Pulmonary artery endothelial cell (primary cell): ENCODE measurements at places on chromosomes 12 and 14.

DNA sequence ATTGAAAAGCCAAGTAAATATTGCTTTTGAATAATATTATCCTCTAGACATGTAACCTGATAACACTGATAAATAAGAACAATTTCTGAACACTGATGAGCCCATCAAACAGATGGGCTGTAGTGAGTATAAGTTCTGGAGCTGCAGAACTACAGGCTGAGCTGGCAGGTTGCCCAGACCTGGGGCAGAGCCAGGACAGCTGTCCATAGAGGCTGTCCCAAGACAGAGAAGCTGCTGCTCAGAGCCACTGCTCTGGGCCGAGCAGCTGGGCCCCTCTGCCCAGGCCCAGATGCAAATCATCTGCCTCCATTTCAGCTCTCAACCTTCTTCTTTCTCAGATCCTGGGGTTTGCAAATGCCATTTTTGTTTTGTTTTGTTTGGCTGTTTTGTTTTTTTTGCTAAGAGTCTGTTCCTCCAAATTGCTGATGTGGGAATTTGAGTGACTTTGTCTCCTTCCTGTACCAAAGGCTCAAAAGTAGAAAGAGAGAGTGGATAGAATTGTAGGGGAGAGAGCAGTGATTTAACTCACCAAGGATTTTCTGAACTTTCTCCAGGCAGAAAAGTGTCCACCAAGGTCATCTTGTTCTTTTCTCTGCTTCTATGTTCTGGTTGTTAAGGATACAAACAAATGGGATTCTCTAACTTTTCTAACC, 4.0 kb upstream of the TESPA1 start:
- DNase-seq: no peak

GRCh38 chr12:2345902-2346301, 293.1 kb downstream of the CACNA1C start:
- no peak for DNase-seq

DNA sequence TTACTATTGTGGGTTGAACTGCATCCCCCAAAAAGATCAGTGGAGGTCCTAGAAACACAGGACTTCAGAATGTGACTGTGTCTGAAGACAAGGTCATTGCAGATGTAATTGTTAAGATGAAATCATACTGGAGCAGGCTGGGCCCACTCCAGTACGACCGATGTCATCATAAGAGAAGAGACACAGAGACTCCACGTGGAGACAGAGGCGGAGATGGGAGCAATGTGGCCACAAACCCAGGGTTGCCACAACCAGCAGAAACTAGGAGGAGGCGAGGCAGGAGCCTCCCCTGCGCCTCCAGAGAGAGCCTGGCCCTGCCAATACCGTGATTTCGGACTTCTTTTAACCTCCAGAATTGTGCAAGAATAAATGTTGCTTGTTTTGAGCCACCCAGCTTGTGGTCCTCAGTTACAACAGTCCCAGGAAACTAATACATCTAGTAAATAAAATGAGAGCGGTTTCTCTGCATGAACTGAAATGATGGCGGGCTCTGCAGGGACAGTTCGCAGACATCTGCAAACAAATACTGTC, 25.7 kb upstream of the FZD10 start:
- DNase-seq: no peak

DNA sequence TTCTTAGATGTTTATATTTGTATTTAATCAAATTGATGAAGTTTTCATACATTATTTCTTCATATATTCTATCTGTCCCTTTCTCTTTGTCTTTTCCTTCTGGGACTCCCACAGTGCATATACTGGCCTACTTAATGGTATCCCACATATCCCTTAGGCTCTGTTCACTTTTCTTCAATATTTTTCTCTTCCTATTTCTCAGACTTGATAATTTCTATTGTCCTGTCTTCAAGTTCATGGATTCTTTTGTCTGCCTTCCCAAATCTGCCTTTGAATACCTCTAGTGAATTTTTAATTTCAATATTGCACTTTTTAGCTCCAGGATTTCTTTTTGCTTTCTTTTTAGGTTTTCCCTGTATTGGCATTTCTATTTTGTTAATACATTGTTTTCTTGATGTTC, 33.4 kb downstream of the IFT81 start:
- DNase-seq: no peak

DNA sequence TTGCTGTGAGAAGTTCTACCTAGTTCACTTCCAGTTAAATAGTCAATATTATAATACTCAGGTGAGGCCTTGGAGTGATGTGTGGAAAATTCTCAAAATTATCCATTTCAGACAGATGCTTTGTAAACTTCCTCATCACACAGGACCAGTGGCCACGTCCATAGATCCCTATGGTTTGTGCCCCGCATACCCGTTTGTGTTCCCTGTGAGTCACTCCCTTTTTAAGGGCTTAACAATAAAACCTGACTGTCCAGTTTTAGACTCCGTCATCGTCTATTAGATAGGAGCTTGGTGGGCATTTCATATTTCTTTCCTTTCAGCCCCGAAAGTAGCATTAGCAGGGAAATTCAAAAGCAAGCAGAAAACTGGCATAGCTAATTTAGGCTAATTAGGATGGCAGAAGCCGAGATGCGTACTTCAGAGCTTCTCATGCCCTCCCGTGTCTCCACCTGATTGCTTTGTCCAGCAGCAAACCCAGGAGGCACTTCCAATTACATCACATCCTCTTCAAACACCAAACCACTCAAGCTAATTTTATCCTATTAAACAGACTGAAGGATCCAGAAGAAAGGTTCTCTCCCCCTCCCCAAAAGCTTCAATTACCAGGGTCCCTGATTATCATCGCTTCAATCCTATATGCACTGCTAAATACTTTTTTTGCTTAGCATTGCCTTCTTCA, 186.6 kb upstream of the OTX2 start:
- DNase-seq: no peak

DNA sequence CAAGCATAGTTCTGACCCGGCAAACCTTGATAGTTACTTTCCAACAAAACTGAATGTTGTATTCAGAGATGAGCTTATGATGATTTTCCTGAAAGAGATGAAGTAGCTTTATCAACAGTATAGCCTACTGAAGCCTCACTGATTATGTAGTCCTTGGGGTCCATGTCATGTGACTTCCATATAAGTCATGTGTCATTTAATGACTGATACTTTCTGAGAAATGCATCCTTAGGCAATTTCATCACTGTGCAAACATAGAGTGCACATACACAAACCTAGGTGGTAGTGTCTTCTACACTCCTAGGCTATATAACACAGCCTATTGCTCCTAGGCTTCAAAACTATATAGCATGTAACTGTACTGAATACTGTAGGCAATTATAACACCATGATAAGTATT, 28.5 kb upstream of the TUBA1C start:
- no peak for DNase-seq

- DNase-seq: peak; percentile 44
These were observed 164.6 kb upstream of the HMGA2 start for GRCh38 chr12:65659681-65660080.

GRCh38 chr12:120181991-120182631, 12.4 kb downstream of the GCN1 start:
- DNase-seq: no peak

DNA sequence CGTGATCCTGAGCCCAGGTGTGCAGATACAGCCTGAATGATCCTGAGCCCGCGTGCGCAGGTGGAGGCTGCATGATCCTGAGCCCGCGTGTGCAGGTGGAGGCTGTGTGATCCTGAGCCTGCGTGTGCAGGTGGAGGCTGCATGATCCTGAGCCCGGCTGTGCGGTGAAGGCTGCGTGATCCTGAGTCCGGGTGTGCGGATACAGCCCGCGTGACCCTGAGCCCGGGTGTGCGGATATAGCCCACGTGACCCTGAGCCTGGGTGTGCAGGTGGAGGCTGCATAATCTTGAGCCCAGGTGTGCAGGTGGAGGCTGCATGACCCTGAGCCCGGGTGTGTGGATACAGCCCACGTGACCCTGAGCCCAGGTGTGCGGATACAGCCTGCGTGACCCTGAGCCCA, 20.3 kb downstream of the BRF1 start:
- no peak for DNase-seq

DNA sequence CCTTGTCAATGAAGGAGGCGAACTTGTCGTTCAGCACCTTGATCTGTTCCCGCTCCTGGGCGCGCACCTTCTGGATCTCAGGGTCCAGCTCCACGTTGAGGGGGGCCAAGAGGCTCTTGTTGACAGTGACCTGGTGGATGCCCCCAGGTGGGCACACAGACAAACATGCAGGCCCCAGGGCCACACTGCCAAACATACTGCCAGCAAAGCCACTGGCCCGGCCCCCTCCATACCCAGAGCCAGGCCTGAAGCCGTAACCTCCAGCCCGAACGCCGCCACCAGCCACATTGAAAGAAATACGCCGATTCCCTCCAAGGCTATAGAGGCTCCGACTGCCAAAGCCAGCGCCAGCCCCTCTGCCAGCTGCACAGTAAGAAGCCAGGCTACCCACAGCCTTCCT, 337 bp downstream of the KRT74 start:
- no peak for DNase-seq

DNA sequence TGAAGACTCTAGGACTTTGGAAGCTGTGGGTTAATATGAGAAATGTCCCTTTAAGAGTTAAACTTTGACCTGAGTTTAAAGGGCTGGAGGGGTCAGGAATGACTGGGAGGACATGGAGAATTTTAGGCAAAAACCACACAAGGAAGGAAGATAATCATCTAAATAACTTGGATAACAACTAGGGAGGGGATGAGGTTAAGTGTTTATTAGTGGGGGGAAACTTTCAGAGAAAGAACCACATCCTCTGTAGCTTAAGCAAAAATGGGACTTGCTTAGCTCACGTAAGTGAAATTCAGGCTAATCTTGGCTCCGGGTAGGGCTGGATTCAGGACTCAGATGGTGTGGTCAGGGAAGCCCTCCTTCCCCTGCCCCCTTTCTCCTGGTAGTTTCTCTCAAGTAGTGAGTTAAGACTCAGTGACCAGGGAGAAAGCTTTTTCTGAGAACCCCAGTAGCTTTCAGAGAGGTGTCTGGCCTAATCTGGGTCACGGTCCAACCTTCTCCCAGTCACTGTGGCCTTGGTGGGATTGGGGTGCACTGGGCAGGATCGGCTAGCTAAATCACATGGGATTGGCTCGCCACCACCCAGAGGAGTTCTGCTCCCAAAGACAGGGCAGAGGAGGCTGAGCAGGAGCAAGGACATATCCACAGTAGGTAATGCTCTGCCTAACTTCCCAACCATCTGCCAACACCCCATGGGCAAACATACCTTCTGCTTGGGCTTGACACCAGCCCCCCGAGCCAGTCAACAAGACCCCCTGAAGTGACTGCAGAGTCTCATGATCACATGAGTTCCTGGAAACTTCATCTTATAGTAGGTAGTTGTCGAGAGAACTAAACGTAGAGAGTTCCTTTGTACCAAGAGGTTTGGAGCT, 52.8 kb downstream of the ARF6 start:
- DNase-seq: no peak

DNA sequence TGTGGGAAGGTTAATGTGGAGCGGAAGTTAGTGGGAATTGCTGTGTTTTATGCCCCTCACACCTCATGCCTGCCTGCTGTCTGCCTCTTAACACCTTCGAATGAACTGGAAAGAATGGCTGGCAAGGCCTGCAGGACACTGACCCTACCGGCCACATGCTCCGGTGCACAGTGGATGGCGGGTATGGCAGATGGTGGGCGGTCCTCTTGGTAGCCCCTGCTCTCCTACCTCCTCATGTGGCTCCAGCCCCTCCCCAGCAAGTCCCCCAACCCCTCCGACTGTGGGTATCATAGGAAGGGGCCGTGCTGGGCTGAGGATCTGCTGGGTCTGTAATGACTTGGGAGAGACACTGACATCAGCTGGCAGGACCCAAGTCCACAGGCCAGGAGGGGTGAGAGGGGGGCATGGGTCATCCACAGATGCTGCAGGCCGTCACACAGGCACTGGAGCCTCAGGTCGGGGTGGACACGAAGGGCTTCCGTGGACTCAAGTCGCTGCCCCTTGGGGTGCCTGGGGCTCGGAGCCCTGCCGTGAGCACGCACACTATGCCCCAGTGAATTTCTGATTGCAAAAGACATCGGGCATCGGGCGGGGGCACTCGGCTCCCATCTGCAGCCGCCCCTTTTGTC, 77.4 kb downstream of the KIF26A start:
- DNase-seq: no peak

- DNase-seq: no peak
These were observed 49.9 kb downstream of the FUT8 start for GRCh38 chr14:65462411-65462810.

- no peak for DNase-seq
These were observed 178.9 kb upstream of the DYRK2 start for GRCh38 chr12:67469666-67470065.

GRCh38 chr14:106459971-106460730, 933.8 kb downstream of the TMEM121 start:
- no peak for DNase-seq

DNA sequence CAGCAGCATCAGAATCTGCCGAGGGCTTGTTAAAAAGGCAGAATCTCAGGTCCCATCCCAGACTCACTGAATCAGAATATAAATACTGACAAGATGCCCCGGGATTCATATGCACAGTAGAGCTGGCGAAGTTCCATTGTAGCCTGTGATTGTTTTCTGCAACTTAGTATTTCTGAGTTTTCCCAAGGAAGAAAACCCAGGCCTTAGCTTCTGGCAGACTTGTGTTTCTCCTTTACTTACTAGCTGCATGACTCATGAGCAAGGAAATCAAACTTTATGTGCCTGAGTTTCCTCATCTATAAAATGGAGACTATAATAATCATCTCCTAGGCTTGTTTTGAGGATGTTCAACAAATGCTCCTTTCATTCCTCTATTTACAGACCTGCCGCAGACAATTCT, 278.5 kb upstream of the PLEKHG7 start:
- DNase-seq: no peak

- no peak for DNase-seq
These were observed 100.9 kb downstream of the KIF26A start for GRCh38 chr14:104239185-104239775.

GRCh38 chr12:52860102-52860823, 11.5 kb upstream of the KRT78 start:
- DNase-seq: no peak

DNA sequence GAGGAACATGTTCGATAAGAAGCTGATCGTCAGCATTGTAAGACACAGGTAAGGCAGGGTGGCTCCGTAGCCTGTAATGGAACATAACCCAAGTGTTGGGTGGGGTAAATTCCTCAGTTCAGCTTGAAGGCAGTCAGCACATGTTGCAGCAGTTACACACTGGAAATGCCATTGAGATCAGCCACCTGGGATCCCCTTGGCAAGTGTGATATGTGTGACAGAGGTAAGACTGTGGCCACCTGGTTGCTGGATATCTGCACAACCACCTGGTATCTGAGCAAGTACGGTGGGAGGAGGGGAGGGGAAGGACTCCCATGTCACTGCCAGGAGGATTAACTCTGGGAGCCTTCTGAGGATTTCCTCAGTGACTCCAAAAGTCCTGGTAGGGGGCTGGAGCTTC, 158.0 kb upstream of the CAND1 start:
- no peak for DNase-seq

DNA sequence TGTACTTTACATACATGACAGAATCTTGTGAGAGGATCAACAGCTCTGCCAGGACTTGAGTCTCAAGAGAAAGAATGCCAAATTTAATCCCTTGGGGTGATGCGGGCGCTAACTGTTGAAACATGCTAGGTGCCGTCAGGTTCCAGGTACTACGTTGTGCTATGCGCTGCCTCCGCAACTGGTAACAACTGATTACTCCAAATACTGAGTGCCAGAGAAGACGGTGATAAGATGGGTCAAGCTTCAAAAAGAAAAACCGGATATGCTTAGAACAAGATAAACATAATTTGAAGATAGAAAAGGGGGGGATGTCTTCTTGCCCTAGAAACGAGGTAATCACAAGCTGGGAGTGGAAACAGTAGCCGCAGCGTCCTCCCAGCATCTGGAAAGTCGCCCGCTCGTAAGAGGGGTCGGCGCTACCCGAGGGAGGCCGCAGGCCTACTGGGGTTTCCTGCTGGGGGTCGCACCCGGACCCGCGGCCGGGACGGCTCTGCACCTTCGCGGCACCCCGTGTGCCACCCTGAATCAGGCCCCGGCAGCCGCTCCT, 678 bp downstream of the ZBTB25 start:
- DNase-seq: no peak
